ENCODE measurements at places on chromosomes 11 and 22. TPM values are rescaled to one million over a fixed set of nuclear protein-coding genes. Genes with fewer than 3 reads are reported as not detected.

QSER1 gene
- total RNA-seq = 12.8 TPM

ACAD8 gene
- 18.5 TPM for total RNA-seq

INCENP gene
- total RNA-seq = 46.4 TPM

MRGPRX3 gene
- not detected for total RNA-seq

CATSPER1 gene
- total RNA-seq = not detected

MED17 gene
- 30.4 TPM for total RNA-seq

CCDC87 gene
- not detected for total RNA-seq

TMEM191B gene
- not detected for total RNA-seq

IL17REL gene
- under 0.01 TPM for total RNA-seq

USP2 gene
- total RNA-seq = not detected

DYNC2H1 gene
- 1.6 TPM for total RNA-seq

RIMBP3C gene
- total RNA-seq = 0.05 TPM

OR5P2 gene
- total RNA-seq = not detected

PDE2A gene
- total RNA-seq = 112 TPM

APOBEC3B gene
- 25.1 TPM for total RNA-seq
